ENCODE measurements at places on chromosomes 6 and 20.

DNA sequence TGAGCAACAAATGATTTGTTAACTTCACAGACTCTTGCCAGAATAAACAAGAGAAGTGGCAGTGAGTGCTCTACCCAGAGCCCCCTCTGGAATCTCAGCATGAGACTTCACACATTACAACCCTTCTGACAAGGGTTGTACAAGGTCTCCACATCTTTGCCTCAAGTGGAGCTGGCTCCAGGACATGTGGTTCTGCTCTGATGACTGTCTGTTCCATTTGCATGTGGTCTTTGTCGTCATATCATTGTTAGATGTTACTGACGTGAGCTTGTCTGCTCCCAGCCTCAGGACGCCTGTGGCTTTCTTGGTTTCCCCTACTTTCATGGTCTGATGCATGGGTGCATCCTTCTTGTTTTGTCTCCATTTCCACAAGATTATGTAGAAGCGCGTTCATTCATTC lies 115.0 kb downstream of the SLC24A3 start:
- DNase-seq: no peak

- peak; percentile 74 for DNase-seq
Observed at GRCh38 chr6:121482004-121482693, 46.7 kb downstream of the GJA1 start.

DNA sequence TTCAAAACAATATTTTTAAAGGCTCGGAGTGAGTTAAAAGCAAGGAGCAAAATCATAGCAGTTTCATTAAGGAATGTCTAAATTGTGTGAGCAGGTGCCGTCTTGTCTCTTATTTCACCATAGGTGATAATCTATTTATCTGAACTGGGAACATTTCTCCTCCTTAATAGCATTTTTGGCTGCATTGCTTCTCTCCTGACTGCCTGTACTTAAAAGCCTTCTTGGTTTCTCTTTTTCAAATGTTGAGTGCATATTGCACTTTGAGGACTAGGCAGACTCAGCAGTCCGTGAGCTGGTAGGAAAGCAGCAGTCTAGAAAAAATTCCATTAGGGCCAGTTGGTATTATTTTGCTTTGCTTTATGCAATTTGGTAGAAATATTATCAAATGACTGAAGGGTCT lies 645.9 kb downstream of the GRIK2 start:
- no peak for DNase-seq

DNA sequence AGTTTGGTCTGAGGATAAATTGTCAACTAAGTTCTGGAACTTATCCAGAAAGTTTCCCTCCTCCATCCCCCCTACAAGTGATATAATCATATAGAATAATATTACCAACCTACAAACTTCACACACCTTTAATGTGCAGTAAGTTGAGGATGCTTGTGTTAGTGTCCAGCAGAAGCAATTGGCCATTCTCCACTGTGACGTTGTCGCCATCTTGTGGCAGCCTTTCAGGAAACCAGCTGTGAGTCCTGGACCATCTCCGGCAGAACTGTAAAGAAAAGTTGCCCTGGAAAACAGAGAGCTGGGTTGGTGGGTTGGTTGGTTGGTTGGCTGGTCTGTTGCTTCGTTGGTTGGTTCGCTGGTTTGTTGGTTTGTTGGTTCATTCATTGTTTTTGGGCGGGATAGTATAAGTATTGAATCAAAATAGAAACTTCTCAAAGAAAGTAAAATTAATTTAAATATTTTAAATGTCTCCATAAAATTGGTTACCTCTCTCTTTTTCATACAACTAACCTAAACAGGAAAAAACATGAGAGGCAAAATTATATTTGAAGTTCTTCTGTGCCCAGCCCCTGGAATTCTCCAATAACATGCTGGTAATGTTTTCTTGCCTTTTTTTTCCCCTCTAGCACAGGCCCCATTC lies 127.5 kb downstream of the PKHD1 start:
- peak; percentile 63 for DNase-seq

DNA sequence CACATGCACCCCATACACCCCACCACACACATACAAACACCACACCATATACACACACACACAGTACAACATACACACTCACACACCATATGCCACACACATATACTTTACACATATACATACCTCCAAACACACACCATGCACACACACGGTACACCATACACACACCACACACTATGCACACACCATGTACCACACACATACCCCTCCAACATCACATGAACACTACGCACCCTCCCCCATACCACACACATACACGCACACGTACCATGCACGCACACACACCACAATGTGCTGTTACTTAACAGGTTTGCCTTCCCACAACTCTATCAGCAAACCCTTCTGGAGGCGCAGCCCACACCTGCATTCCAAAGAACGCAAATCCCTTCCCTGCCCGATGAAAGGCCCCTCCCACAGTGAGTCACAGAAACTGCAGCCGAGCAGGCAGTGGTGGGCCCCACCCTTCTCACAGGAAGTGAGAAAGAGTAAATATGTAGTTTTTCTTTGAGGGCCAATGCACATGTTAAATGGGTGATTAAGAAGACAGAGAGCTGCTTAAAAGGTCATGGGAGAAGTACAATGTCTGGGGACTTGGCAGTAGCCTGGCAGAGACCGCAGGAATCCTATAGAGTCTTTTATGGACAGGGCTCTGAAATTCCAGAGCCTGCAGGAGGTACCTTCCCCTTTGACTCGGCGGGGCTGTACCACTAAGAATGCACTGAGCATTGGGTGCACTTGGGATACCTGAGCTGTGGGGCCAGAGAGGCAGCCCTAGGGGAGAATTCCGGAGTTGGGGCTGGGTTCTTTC lies 34.1 kb upstream of the EZR start:
- DNase-seq: peak; percentile 87

DNA sequence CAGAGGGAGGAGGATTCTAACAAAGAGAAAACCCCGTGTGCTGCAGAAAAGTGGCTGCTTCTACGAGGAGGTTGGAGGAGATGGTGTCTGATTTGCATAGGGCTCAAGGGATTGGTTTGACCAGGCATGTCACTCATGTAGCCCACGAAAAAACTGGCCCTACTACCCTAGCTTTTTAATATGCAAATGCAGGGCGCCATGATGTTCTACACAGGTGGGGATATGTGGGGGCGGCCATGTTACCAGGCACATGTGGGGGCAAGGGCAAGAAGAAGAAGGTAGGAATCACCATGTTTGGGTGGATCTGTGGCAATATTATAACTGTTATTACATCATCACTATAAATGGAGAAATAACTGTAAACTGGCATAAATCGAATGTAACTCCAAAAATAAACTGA lies 9.9 kb downstream of the KIAA1755 start:
- DNase-seq: no peak

- DNase-seq: no peak
Observed at GRCh38 chr20:62707276-62707920, 1.2 kb upstream of the NTSR1 start.

GRCh38 chr6:170152989-170153388 lies 137.9 kb downstream of the DLL1 start:
- no peak for DNase-seq

GRCh38 chr6:150369408-150369807 lies 596 bp downstream of the IYD start:
- no peak for DNase-seq

DNA sequence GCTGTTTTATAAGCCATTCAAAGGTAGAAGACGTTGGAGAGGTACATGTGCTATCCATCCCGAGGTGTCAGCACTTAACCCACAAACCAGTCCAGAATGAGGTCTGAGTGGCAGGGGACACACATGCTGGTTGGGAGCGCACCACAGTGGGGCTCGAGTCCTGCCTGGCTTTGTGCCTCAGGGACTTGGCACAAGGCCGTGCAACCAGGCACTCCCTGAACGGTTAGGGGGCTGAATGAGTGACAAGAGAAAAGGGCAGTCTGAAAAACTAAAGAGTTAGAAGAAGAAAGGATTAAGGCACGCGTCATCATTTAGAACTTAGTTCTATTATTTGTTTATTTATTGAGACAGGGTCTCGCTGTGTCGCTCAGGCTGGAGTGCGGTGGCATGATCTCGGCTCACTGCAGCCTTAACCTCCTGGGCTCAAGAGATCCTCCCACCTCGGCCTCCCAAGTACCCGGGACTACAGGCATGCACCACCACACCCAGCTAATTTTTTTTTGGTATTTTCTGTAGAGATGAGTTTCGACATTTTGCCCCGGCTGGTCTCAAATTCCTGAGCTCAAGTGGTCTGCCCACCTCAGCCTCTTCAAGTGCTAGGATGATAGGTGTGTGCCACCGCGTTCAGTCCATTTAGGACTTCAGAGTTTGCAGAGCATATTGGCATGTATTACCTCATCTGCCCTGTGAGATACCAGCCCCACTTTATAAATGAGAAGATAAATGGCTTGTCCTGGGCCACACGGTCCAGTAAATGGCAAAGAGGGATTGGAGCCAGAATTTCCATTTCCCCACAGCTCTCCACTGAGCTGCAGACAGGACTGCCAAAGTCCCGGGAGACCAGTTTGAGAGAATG lies 47.4 kb upstream of the IRF4 start:
- DNase-seq: peak; percentile 61

- no peak for DNase-seq
Observed at GRCh38 chr6:95243053-95243452, 334.3 kb upstream of the MANEA start.

GRCh38 chr6:142897659-142898058 lies 47.3 kb downstream of the HIVEP2 start:
- DNase-seq: no peak

- DNase-seq: peak; percentile 2
Observed at GRCh38 chr6:10276106-10276505, 138.8 kb downstream of the TFAP2A start.

GRCh38 chr6:7050872-7051779 lies 56.6 kb upstream of the RREB1 start:
- DNase-seq: peak; percentile 77

GRCh38 chr6:147724454-147724853 lies 216.0 kb downstream of the SAMD5 start:
- no peak for DNase-seq

GRCh38 chr6:167121335-167121841 lies 1.5 kb upstream of the CCR6 start:
- DNase-seq: no peak

All from fibroblast of skin of scalp (primary cell).